Body of pancreas (tissue), 4 donors: ENCODE measurements at places on chromosomes 1 and 21.

DNA sequence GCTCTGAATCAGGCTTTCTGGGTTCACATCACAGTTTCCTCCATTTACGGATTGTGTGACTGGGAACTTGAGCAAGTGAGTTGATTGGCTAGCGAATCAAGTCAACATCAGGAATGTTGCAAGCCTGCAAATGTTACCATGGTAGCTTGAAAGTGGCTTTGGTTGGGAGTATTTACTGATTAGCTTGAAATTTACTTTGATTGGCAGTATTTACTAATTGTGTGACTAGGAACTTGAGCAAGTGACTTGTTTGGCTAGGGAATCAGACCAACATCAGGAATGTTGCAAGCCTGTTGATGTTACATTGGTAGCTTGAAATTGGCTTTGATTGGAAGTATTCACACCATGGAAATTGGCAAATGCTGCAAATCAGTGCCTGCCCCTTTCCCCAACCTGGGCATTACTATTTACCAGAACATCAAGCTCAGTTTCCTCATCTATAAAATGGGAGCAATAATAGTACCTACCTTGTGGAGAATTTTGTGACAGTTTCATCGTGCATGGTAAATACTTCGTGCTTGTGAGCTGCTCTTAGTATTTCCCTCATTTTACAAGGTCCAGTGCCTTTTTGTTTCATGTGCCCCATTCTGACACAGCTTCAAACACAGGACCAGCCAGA lies 23.1 kb upstream of the B3GALNT2 start:
- no peak overlapping the region for H3K27ac ChIP-seq
- no peaks in the 10 kb centered on the region for H3K4me1 ChIP-seq
- no peak for DNase-seq
- no peak overlapping the region for H3K4me3 ChIP-seq
- no peaks in the 10 kb centered on the region for H3K36me3 ChIP-seq
- no peaks in the 10 kb centered on the region for H3K27me3 ChIP-seq

DNA sequence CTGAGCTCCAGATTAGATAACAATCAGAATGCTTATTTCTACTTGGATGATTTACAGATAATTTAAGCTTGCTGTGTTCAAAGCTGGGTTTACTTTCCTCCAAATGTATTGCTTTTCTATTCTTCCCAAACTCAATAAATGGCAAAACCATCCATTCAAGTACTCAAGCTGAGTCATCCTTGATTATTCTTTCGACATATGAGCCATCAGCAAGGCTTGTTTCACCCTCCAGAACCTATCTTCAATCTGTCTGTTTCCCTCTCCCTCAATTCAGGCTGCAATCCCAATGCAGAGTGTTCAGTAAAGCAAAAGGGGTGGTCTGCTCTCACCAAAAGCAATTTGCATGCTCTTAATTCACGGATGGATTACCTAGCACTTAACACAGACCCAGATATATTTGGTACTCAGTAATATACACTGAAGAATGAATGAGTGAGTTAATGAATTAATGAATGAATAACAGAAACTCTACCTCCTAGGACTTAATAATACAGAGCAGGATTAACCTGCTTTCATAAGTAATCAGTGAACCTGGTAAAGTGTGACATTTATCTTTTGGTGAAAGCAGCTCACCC lies 41.9 kb downstream of the DDR2 start:
- no peaks in the 10 kb centered on the region for H3K27me3 ChIP-seq
- no peak overlapping the region for H3K4me3 ChIP-seq
- H3K27ac ChIP-seq, result no peak overlapping the region
- peaks cover 4% of the 10 kb centered on the region for H3K4me1 ChIP-seq
- no peak for DNase-seq
- H3K36me3 ChIP-seq, result no peaks in the 10 kb centered on the region

DNA sequence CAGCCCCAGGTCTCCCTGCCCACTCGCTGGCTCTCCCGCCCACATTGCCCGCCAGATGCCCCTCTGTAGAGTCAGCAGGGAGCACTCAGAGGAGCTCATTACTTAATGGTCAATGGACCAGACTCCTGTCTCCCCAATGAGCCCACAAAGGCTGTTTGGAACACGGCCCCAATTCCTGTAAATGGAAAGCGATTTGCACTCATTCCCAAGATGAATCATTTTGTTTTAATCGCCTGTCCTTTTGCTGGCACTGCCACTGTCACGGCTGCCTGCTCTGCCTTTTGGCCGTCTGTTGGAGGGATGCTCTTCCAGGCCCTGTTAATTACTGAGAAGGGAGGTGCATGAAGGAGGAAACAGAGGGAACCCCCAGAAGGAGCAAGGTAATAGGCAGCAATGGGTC lies 44.8 kb upstream of the ATP2B4 start:
- H3K4me1 ChIP-seq, result no peaks in the 10 kb centered on the region
- no peaks in the 10 kb centered on the region for H3K27me3 ChIP-seq
- H3K4me3 ChIP-seq, result no peak overlapping the region
- no peak overlapping the region for H3K27ac ChIP-seq

- peaks cover 77% of the 10 kb centered on the region for H3K4me1 ChIP-seq
- no peaks in the 10 kb centered on the region for H3K36me3 ChIP-seq
- no peak for DNase-seq
- no peaks in the 10 kb centered on the region for H3K27me3 ChIP-seq
Observed at GRCh38 chr1:116322752-116323405, 50.2 kb upstream of the ATP1A1 start.

DNA sequence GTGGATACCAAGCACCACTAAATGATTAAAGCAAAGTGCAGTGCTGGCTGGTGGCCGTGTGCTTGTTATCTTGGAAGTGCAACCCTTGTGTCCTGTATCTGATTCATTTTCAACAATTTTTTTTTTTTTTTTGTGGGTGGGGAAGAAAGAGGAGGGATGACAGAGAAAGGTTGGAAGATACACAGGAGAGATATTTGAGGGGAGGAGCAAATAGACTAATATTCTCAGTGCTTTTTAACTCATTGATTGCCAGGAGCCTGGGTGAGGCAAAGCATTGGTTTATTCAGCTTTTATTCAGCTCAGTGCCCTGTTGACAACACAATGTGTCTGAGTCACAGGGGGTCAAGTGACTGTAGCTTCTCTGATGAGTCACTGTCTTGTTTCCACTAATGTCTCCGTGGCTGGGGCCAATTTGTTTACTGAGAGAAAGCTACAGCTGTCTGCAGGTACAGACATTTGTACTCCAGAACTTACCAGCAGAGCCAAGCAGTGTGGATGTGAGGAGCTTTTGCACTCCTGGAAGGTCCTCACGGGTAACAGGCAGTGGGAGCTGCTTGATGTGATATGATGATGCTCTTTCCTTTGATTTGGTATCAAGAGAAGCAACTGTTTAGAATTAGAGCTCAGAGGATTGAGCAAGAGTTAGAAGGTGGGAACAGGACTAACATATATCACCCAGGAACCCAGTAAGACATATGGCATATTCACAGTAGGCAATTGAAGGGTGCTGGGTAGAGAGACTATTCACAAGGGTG lies 23.6 kb upstream of the DNM3 start:
- H3K36me3 ChIP-seq, result no peaks in the 10 kb centered on the region
- DNase-seq, result no peak
- H3K4me1 ChIP-seq, result no peaks in the 10 kb centered on the region
- no peak overlapping the region for H3K27ac ChIP-seq

DNA sequence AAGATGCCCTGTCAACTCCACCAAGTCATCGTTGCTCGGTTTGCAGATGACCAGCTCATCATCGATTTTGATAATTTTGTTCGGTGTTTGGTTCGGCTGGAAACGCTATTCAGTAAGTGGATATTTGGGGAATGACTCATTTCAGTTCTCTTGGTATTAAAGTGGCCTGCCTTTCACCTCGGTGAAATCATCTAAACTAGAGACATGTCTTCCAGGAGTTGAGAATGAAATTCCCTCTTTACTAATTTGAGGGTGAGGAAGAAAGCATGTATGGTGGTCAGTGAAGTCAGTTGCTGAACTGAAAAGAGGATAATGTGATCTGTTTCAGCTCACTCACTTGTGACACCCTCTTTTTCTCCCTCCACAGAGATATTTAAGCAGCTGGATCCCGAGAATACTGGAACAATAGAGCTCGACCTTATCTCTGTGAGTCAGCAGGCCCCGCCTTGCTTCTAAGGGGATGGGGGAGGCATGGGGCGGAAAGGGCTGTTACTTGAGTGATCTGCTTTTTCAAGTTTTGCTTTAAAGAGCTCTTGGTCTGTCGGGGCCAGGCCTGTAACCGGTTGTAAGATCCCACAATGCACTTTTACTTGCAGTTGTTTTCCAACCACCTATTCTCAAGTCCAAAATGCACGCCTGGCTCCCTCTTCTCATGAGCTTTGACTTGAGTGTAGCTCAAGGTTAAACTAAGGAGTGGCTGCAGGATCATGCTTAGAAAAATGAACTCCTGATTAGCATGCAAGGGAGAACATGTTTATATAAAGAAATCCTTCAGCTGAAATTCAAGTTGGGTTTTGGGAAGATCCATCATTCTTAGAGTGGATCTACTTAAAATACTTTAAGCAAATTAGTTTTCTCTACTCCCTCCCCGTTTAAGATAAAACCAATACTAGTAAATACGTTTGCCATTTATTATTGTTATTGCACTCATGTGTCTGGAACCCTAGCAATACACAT lies 59.8 kb downstream of the CAPN2 start:
- no peaks in the 10 kb centered on the region for H3K27me3 ChIP-seq
- peaks cover 5% of the 10 kb centered on the region for H3K4me1 ChIP-seq
- no peak overlapping the region for H3K27ac ChIP-seq
- no peaks in the 10 kb centered on the region for H3K36me3 ChIP-seq
- DNase-seq, result peak; percentile 26
- H3K4me3 ChIP-seq, result no peak overlapping the region

DNA sequence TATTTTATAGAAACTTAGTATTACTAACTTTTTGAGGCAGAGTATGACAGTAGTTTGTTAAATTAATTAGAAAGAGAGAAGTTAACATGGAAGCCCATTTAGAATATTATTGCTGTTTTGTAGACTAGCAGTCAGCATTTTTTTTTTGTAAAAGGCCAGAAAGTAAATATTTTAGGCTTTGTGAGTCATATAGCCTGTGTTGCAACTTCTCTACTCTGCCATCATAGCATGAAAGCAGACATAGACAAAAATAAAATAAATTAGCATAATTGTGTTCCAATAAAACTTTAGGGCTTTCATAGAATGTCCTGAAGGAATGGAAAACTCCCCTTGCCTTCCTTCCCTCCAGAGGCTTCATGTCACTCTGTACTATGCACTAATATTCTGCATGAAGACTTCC lies 12.3 kb upstream of the RGS4 start:
- H3K27me3 ChIP-seq, result no peaks in the 10 kb centered on the region
- no peak overlapping the region for H3K4me3 ChIP-seq
- no peaks in the 10 kb centered on the region for H3K36me3 ChIP-seq
- no peaks in the 10 kb centered on the region for H3K4me1 ChIP-seq
- H3K27ac ChIP-seq, result no peak overlapping the region

- DNase-seq, result no peak
- H3K4me3 ChIP-seq, result no peak overlapping the region
- H3K27me3 ChIP-seq, result no peaks in the 10 kb centered on the region
- no peaks in the 10 kb centered on the region for H3K4me1 ChIP-seq
- no peaks in the 10 kb centered on the region for H3K36me3 ChIP-seq
Observed at GRCh38 chr1:29893046-29893723, 656.9 kb downstream of the PTPRU start.

DNA sequence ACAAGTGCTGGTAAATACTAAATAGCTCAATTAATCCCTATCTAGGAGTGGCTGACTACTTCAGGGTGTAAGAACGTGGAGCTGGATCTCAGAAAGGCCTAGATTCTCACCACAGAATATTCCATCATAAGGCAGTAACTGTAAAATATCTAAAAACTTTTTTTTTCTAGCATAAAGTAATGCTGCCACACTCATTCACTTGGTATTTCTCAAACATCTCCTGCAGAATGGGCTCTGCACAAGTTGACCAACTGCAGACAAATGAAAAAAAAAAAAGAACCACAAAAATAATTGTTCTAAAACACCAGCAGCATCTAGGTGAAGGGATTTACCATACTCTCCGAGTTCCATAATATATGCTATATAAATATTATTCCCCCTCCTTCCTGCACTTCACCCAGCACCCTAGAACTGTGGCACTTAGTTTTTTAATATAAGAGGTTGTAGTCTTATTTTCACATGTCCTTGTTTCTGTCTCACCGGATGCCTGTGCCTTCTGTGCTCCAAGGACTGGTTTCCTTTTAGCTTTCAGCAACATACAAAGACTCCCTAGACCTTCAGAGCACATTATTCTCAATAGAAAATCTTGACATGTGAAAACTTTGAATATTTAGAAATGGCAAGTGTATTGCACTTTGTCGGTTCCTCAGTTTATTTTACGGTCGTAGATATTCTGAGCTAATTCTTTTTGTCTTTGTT lies 8.9 kb downstream of the VSIG8 start:
- H3K4me3 ChIP-seq, result peak overlapping the region; percentile 57
- H3K27ac ChIP-seq, result peak overlapping the region; percentile 94
- no peaks in the 10 kb centered on the region for H3K36me3 ChIP-seq
- DNase-seq, result no peak

GRCh38 chr1:177130451-177130945 lies 34.0 kb downstream of the ASTN1 start:
- H3K27me3 ChIP-seq, result no peaks in the 10 kb centered on the region
- H3K36me3 ChIP-seq, result no peaks in the 10 kb centered on the region
- no peaks in the 10 kb centered on the region for H3K4me1 ChIP-seq

GRCh38 chr1:210132582-210132981 lies 100.0 kb upstream of the SERTAD4 start:
- DNase-seq, result no peak
- H3K27ac ChIP-seq, result no peak overlapping the region
- no peaks in the 10 kb centered on the region for H3K4me1 ChIP-seq
- H3K4me3 ChIP-seq, result no peak overlapping the region
- no peaks in the 10 kb centered on the region for H3K27me3 ChIP-seq

- H3K4me3 ChIP-seq, result no peak overlapping the region
- no peaks in the 10 kb centered on the region for H3K36me3 ChIP-seq
- no peaks in the 10 kb centered on the region for H3K27me3 ChIP-seq
- H3K27ac ChIP-seq, result no peak overlapping the region
Observed at GRCh38 chr1:11417162-11417561, 61.8 kb upstream of the DISP3 start.

- H3K27me3 ChIP-seq, result no peaks in the 10 kb centered on the region
- no peaks in the 10 kb centered on the region for H3K4me1 ChIP-seq
- no peak overlapping the region for H3K27ac ChIP-seq
Observed at GRCh38 chr1:207971331-207972219, 60.6 kb upstream of the CD34 start.

GRCh38 chr1:89810302-89810701 lies 10.5 kb upstream of the LRRC8D start:
- no peak for DNase-seq
- H3K27me3 ChIP-seq, result no peaks in the 10 kb centered on the region
- H3K4me1 ChIP-seq, result no peaks in the 10 kb centered on the region
- H3K27ac ChIP-seq, result no peak overlapping the region
